Activated T-helper 1 cell treated with anti-CD3 and anti-CD28 coated beads, Interleukin-2, amount 50 U/mL, for 16 hours (primary cell): ENCODE measurements at places on chromosomes 3 and 15.

- no peak for DNase-seq
These were observed 3.9 kb upstream of the INSYN1 start for GRCh38 chr15:73756947-73757513.

DNA sequence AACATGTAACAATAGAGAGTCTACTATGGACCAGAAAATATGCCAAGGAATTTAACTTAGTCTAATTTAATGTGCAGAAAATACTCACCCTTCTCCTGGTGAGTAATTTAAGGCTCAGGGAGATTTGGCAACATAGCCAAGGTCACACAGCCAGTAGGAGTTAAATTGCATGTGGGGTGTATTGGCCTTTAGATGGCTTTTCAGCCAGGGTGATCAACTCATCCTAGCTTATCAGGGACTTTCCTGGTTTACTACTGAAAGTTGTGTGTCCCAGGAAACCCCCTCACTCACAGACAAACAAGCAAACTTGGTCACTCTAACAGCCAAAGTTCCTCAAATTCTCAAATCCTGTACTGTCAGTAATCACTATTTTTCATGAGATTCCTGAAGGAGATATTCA lies 2.6 kb upstream of the SLC9A9 start:
- DNase-seq: no peak

- no peak for DNase-seq
These were observed 212.6 kb upstream of the ICE2 start for GRCh38 chr15:60691508-60692047.

DNA sequence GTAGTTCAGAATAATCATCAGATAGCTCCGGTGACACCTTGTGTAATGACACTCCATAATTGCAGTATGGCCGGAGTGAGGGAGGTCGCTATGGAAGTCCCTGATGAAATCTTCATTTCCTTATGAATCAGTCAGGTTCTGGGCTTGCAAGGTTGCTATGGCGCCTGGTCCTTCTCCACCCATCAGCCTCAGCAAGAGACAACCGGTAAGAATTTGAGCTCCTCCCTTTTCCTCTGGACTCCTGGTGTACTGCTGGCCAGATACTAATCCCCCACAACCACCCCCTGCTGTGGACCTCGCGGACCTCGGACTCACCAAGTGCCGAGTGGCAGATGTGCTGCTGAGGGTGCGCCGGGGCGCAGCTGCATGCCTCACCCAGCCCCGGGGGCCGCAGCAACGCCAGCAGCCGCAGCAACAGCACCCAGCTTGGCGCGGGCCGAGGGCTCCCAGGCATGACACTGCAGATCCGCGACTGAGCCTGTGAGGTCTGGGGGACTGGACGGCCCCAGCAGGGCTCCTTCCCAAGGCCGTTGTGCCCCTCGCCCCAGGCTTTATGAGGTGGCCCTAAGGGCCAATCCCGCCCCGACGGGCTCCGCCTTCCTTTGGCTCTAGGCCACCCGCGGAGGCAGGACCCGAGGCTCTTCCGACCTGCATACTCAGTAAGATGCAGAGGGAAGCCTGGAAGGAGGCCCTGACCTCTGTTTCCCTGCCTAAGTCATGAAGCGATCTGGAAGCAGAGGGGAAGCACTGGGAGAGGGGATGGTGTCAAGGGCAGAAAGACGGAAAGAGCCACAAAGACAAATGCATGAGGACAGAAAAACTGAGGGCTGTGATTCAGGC lies at the start of gene TIMP4:
TIMP4 (minus strand) TSS at position 526 of the 840 bp plus-strand sequence; CDS start at position 454, 72 bp downstream.
- no peak for DNase-seq

GRCh38 chr15:96330064-96330449 lies 443 bp upstream of the NR2F2 start:
- no peak for DNase-seq

- DNase-seq: no peak
These were observed 58.3 kb downstream of the EPHA3 start for GRCh38 chr3:89165636-89166263.

DNA sequence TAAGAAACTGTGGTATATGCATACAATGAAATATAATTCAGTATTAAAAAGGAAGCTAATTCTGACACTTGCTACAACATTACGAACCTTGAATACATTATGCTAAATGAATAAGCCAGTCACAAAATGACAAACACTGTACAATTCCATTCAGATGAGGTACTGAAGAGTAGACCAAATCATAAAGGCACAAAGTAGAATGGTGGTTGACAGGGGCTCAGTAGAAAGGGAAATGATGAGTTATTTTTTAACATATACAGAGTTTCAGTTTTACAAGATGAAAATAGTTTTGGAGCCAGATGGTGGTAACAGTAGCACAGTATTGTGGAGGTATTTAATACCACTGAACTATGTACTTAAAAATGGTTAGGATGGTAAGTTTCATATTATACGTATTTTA lies 254.6 kb upstream of the RBMS3 start:
- no peak for DNase-seq

GRCh38 chr3:126661532-126662364 lies 6.8 kb upstream of the TXNRD3 start:
- DNase-seq: no peak

DNA sequence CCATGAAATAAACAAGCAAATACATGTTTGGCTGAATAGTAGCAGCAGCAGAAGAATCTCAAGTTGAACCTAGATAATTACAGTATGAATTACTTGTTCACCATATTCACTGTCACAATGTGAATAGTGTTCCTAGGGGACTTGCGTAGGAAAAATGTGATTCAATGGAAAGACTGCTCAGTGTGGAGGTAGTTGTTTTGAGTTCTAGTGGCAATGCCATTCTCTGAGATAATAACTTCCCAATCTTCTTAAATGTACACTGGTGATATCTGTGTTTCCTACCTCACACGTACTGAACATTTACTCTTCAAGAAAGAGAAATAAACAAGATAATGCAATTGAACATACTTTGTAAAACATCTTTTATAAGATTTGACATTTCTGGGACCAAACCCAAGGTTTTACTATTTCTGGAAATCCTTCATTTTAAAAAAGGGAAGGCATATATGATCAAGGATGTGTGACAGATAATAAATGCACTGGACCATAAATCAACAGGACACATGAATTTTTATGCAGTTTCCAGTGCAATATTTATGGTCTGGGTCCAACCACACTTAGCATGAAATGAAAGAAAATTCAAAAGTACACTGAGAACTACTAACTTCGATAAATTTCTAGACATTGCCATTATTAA lies 598.3 kb upstream of the ZNF385D start:
- no peak for DNase-seq

GRCh38 chr3:116734243-116734642 lies 24.7 kb downstream of the TUSC7 start:
- no peak for DNase-seq

DNA sequence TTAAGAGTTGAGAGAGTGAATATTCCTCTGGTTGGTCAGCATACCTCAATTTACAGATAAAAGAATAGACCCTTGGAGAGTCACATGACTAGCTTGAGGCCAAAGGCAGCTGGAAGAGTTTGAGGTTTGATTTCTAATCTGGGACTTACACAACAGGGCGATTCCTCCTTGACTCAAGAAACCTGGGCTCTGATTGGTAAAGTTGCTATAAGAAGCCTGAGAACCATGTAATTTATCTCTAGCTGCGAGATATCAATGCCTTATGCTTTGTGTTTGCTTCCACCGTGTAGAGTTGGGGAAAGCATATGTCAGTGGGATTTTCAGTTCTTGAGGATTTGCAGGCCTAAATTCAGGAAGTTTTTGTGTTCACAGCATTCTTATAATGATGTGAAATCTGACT lies 206.0 kb downstream of the KLHL25 start:
- DNase-seq: no peak

GRCh38 chr3:86708893-86709292 lies 282.1 kb downstream of the VGLL3 start:
- DNase-seq: no peak

GRCh38 chr3:175258763-175259162 lies 399.6 kb downstream of the NAALADL2 start:
- no peak for DNase-seq

DNA sequence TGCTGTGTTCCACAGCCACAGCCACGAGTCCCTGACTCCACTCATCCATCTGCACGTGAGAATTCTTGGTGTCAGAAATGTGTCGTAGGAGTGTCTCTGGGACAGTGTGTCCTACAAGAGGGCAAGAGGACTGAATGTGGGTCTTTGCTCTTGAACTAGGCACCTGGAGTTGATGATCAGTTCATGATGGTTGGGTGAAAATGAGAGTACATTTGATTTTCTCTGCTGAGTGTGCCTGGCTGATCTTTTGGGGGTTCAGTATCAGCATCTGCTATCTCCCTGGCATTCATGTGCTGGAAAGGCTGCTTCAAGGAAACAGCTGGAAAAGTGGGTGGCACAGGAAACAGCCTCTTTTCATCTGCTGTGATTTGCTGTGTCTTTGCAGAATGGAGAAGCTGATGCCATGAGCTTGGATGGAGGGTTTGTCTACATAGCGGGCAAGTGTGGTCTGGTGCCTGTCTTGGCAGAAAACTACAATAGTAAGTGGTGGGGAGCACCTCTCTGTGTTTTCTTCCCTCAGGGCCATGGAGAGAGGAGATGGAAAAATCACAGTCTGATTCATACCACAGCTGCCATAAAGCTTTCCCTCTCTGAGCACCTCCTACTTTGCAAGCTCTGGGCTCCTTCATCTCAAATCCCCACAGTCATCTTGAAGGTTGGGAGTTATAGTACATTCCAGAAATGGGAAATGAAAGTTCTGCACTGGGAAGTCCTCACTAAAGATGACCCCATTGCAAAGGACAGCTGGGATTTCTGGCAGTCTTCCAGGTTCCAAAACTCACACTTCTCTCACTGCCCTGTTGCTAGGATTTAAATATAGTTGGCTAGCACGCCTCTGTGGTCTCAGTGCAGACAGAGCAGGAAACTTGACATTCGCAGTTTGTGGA lies 17.8 kb downstream of the TF start:
- DNase-seq: no peak

DNA sequence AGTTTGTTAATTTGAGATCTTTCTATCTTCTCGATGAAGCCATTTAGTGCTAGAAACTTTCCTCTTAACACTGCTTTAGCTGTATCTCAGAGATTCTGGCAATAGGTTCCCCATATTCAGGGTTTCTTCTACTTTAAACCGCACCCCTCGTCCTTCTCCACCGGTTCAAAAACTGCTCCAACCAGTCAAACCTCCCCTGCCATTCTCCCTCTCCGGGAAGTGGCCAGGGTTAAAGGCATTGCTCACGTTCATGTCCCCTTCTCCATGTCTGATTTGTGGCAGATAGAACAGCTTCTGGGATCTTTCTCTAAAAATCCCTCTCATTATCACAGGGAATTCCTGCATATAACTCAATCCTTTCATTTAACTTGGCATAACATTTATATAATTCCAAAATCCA lies 14.4 kb downstream of the ALDH1L1 start:
- DNase-seq: no peak

- no peak for DNase-seq
These were observed 35.7 kb upstream of the NR2F2 start for GRCh38 chr15:96294766-96295165.

- no peak for DNase-seq
These were observed 8.1 kb downstream of the EDEM1 start for GRCh38 chr3:5195605-5196004.

DNA sequence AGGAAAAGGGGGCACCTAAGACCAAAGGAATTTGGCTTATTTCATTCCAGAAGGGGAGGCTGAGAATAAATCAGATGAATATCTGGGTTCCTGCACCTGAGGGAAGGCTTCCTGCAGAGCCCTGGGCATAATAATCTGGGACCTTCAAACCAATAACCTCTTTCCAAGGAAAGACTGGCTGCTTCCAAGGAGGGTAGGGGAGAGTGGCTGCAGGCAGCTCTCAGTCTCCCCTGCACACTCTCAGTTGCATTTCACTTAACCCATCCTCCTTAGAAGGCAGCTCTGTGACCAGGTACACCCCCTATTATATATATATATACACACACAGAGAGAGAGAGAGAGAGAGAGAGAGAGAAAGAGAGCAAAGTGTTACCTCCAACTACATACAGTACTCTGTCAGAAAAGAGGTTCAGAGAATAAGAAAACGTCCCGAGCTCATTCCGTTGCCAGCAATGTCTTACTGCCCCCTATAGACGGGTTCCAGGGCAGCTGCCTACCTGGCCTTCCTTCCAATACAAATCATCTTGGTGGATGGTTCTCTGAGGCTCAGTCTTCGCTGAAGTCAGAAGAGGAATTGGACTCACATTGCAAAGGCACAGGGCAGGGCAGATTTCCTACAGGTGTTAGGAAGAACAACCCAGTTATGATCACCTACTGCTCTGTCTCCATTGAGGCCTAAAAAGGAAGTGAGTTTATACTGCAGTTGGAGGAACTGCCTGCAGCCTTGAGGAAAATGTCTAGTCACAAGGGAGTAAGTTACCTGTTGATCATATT lies 26.1 kb downstream of the CAPN3 start:
- DNase-seq: no peak

GRCh38 chr15:53116169-53116568 lies 326.0 kb upstream of the ONECUT1 start:
- no peak for DNase-seq

GRCh38 chr15:75171408-75171807 lies 30.3 kb upstream of the C15orf39 start:
- DNase-seq: no peak

GRCh38 chr3:30608598-30608947 lies 2.2 kb downstream of the TGFBR2 start:
- no peak for DNase-seq

GRCh38 chr3:9876991-9877390 lies 3.1 kb downstream of the CIDEC start:
- DNase-seq: no peak

- no peak for DNase-seq
These were observed 74.3 kb upstream of the VGLL4 start for GRCh38 chr3:11717768-11718636.

DNA sequence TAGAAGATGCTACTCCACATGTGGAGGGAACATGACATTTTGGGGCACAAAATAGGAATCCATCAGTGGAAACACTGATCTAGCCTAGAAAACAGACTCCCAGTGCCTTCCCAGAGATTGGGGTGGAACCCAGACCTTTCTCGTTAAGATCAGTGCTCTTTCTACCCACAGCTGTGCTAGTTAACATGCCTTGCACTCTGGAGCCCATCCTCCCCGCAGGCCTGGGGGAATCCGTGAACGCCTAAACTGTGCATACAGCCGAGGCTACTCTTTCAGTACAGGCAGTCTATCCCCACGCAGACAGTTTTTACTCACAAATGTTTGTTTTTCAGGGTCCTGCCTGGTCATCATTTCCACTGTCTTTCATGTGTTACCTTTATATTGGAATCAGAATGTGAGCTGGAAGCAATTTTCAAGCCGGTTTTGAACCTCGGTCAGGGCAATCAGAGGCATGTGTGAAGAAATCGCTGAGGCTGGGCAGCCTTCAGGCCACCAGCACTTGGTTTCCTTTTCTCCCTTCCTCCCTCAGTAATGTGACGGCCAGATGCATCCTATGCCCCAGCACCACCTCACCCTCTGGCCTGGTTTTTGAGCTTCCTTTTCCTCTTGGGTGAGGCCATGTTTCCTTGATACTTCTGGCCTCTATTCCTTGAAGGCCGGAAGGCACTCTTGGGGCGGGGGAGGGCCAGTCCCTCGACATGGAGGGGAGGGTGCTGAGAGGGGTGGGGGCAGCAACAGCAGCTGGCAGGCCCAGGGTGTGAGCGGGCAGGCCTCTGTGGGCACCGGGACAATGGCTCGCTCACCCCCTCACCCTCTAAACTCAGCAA lies 123.6 kb upstream of the GALNT15 start:
- no peak for DNase-seq

GRCh38 chr3:196207833-196208607 lies 3.2 kb downstream of the ZDHHC19 start:
- peak; percentile 39 for DNase-seq

GRCh38 chr3:69014022-69014580 lies 617 bp upstream of the EOGT start:
- no peak for DNase-seq

GRCh38 chr15:67762610-67763368 lies 62.5 kb upstream of the SKOR1 start:
- no peak for DNase-seq

- DNase-seq: no peak
These were observed 47.5 kb downstream of the UBP1 start for GRCh38 chr3:33392703-33393125.
